A549 (cell line): ENCODE measurements at places on chromosomes 5 and 9. TPM values are rescaled to one million over a fixed set of nuclear protein-coding genes. Genes with fewer than 3 reads are reported as not detected.

Gene CDH18
- polyA plus RNA-seq: not detected in 3 replicates

Gene GPR150
- 0.05 to 0.13 TPM in 2 of 3 replicates, not detected in the other for polyA plus RNA-seq

Gene COL5A1
- 50.7 to 72.3 TPM (median 67.5 TPM) in 3 replicates for polyA plus RNA-seq

Gene ADAMTS2
- 0.03 TPM in 1 of 3 replicates, not detected in the others for polyA plus RNA-seq
